NCI-H187 (cell line): ENCODE measurements at places on chromosomes 12 and 14.

GRCh38 chr12:106048676-106049075 is 90.1 kb downstream of the NUAK1 start:
- DNase-seq = no peak

DNA sequence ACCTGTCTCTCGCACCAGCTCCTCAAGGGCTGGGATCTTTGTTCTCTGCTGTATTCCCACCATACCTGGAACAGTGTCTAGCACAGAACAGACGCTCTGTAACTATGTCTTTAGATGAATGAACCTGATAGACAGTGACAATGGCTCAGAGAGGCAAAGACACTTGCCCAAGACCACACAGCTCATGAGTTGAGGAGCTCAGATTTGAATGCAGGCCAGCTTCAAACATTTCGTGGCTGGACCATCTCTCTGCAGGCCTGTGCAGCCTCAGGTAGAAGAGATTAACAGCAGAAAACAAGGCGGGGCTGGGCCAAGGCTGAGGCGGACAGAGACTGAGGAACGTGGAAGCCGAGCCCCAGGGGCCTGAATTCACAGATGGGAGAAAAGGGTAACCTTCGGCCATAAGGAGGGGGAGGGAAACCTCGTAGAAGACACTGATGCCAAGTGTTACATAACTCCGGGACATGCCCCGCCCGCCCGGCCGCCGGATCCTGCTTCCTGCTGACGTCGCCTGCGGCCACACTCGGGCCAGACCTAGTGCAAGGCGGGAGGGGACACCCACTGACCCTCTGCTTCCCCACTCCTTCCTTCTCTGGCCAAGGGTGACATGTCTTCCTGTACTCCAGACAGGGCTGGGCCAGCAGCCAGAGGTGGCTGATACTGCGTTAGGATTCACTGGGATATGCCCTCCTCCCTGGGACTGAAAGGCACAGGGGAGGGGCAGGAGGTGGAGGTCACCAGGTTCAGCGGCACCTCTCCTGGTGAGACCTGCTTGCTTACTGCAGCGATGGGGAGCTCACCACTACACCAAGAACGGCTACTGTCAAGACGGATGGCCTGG is 86.8 kb downstream of the RFLNA start:
- no peak for DNase-seq

DNA sequence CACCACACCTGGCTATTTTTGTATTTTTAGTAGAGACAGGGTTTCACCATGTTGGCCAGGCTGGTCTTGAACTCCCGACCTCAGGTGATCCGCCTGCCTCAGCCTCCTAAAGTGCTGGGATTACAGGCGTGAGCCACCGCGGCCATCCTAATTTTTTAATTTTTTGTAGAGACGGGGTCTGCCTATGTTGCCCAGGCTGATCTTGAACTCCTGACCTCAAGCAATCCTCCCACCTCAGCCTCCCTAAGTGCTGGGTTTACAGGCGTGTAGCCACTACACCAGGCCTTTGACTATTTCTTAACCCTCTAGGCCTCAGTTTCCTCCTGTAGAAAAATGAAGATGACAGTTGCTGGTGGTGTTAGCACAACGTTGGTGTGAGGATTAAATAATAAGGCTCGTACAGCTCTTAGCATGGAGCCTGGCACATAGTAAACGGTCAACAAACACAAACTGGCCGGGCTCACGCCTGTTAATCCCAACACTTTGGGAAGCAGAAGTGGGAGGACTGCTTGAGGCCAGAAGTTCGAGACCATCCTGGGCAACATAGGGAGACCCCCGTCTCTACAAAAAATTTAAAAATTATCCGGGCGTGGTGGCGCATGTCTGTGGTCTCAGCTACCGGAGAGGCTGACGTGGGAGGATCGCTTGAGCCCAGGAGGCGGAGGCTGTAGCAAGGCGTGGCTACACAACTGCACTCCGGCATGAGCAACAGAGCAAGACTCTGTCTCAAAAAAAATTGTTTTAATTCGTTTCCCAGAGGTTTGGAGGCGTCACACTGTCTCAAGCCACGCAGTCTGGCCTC is 979 bp downstream of the DDX54 start:
- no peak for DNase-seq

GRCh38 chr14:54975856-54976255 is 51.0 kb downstream of the WDHD1 start:
- no peak for DNase-seq

DNA sequence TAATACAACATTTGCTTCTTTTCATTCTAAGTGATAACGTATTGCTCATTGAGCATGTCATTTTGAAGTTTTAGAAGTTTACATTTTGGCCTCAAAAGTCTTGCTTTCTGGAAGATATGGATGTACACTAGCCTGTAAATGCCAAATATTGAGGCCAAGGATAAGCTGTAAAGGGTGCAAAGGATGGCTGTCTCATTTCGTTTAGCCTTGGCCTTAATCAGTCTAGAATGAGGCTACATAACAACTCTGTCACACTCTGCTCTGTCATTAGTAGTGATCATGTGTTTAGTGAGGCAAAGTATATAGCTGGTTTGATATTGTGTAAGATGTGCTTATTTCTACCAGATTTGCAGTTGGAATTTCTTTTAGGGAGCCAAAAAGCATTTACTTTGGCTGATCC is 344.5 kb downstream of the TMTC2 start:
- DNase-seq = no peak

- no peak for DNase-seq
These were observed 212.2 kb downstream of the NPAS3 start for GRCh38 chr14:33150666-33151428.

- no peak for DNase-seq
These were observed 62.5 kb downstream of the DRAM1 start for GRCh38 chr12:101939856-101940265.

- DNase-seq = no peak
These were observed 20.8 kb upstream of the PYROXD1 start for GRCh38 chr12:21416511-21417121.

DNA sequence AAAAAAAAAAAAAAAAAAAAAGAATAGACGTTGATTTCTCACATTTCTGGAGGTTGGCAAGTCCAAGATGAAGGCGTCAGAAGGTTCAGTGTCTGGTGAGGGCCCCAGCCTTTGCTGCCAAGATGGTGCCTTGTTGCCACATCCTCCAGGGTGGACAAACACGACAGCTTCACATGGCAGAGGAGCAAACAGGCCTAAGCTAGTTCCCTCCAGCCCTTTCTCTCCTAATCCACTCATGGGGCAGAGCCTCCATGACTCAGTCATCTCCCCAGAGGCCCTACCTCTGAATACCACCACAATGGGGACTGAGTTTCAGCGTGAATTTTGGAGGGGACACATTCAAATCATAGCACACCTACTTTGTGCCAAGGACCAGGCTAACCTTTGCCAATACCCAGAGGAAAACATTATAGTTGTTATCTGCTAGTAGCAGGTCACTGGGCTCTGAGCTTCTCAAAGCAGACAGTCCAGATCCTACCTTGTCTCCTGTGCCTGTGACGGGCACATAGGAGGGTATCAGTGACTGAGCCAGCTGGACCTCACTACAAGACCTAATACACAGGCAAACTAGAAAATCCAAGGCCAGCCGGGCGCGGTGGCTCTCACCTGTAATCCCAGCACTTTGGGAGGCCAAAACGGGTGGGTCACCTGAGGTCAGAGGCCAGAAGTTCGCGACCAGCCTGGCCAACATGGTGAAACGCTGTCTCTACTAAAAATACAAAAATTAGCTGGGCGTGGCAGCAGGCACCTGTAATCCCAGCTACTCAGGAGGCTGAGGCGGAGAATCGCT is 10.5 kb upstream of the BCL11B start:
- DNase-seq = no peak

DNA sequence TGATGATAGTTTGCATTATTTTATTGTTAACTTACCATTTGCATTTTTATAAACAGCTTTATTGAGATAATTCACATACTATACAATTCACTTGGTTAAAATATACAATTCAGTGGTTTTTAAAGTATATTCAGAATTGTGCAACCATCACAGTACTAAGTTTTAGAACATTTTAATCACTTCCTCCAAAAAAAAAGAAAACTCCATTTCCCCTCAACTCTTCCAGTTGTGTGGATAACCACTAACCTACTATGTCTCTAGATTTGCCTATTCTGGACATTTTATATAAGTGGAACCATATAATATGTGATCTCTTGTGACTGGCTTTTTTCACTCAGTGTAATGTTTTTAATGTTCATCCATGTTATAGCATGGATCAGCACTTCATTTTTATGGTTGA is 41.3 kb downstream of the WNK1 start:
- no peak for DNase-seq

DNA sequence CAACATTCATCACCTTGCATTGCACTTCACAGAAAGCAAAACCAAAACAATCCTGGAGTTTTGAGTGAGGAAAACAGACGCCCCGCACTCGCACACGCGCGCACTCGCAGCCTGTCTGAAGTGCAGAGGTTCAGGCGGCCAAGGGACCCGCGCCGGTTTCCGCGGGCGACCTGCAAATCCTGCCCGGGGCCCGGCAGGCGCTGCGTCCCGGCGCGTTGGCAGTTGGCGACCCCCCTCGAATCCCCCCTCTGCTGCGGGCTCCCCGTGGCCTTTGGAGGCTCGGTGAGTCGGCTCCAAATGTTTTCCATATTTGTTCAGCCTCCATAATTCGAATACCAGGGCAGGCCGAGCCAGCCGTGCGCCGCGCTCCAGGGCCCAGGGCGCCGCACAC is at the start of gene SSPN:
Gene SSPN (plus strand): TSS at position 324 of the 391 bp plus-strand sequence. CDS start 100 bp downstream, outside the sequence.
- DNase-seq = no peak

GRCh38 chr12:6643569-6644256 is 3.5 kb downstream of the ACRBP start:
- no peak for DNase-seq

- DNase-seq = no peak
These were observed 216.8 kb downstream of the TTC8 start for GRCh38 chr14:89041257-89041582.

GRCh38 chr14:75343911-75344310 is 65.3 kb downstream of the FOS start:
- DNase-seq = no peak

DNA sequence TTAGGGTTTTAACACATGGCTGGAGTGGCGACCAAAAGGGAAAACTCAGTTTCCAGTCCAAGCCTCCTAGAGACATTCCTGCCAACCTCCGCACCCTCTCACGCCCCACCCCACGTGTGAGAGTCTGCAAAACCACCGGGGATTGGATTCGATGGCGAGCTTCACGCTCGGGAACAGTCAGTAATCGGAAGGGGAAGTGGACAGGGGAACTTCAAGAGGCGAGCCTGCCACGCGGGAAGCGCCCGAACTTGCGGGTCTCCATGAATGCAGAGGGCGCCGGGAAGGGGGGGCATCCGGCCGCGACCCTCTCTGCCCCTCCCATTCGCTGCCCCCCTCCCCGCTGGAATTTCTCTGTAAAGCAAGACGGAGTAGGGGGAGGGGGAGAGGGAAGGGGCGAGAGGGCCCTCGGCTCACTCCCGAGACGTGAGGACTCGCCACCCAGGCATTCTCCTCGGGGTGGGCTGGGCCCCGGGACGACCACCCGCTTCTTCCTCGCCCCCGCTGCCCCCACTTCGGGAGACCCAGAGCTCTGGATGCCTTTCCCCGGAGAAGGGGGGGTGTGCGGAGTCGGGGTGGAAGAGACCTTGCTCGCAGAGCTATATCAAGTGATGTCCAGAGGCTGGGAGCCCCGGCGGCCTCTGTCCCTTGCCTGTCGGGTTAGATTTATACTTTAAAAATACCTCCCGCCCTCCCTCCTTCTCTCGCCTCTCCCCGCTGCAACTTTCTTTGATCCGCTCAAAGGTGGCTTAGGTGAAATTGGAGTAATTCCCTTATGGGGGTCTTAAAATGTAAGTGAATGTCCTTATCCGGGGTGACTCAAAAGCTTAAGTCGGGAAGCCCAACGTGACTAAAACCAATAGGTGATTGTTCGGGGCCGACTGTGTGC is 2.5 kb upstream of the CCND2 start:
- DNase-seq = no peak

DNA sequence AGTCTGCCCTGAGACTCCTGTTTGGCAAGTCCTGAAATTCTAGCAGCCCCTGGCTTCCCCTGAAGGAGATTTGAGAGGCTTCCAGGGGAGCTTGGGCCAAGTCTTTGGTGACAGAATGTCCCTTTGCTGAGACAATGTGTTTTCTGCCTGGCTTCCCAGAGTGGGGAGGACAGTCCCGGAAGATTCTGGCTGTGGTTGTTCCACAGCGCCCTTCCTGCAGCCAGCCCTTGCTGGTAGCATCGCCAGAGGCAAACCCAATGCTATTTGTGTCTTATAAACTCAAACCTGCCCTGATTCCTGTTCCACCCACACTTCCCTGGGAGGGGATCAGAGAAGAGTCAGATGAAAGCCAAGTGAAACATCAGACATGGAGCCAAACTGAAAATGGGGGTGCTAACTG is 56.4 kb upstream of the OAS1 start:
- no peak for DNase-seq
